KBM-7 (cell line): ENCODE measurements at places on chromosomes 5 and 9.
A peak's percentile ranks its signal among the peaks of the same experiment; 100 is the strongest.

DNA sequence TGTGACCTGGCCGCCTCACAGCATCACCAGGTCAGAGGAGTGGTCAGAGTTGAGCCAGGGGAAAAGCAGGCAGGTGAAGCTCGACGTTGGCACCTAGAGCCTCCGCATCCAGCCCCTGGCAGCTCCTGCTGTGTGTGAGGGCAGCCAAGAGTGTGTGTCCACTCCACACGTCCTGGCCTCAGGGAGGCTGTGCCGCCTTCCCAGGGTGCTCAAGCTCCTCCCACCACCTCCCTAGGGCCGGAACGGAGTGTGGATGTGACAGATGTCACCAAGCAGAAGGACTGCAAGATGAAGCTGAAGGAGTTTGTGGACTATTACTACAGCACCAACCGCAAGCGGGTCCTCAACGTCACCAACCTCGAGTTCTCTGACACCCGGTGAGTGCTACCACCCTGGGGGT lies 72.5 kb downstream of the PHF2 start:
- DNase-seq = no peak

GRCh38 chr9:96327694-96328352 lies 25.8 kb upstream of the HSD17B3 start:
- peak; percentile 62 for DNase-seq

DNA sequence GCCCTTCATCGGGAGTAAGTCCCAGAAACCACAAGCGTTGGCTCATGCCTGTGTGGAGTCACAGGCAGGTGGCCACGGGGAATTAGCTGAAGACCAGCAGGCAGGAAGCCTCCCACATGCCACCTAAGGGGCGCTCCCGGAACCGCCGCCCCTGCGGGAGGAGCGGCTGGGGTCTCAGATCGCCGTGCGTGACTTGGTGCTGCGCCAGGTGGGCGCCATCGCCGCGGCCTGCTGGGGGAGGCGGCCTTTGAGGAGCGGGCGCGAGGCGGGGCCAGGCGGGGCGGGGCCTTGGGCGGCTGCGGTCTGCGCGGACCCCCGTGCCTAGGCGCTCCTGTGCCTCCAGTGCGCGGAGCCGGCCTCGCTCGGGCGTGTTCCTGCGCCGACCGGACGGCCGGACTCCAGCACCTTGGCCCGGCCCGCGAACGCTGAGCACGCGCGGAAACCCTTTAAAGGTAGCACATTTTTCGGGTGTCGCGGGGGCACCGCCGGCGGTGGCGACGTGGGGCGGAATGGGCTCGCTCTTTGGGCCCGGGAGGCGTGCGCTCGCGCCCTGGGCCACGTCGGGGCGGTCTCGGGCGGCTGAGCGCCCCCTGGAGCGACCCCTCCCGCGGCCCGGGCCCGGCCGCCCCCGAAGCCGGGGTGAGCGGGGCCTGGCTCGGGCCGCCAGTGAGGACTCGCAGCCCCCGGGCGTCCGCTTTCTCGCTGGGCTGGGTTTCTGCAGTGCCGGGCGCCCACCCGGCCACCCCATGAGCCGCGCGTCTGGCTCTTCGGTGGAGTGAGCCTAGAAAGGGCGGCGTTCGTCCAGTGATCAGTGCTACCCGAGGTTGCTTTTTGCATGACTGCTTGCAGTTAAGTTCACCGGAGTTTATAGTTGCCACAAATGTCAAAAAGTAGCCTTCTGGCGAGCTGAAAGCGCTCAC lies 24.5 kb downstream of the LECT2 start:
- no peak for DNase-seq

DNA sequence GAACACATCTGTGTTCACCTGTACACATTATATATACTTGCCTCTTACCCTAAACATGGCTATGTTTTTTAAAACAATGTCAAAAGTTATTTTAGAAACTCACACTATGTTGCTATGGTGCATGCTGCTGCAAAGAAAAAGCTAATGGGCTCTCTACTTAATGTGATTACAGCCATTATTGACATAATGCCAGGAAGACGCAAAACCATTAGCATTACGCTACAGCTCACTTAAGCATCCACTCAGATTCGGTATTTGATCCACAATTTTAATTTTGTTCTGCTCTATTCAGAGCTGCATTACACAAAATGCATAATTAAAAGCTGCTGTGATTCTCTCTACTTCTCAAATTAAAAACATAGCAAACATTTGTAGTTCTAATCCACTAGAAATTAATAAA lies 395.2 kb downstream of the BNC2 start:
- no peak for DNase-seq

DNA sequence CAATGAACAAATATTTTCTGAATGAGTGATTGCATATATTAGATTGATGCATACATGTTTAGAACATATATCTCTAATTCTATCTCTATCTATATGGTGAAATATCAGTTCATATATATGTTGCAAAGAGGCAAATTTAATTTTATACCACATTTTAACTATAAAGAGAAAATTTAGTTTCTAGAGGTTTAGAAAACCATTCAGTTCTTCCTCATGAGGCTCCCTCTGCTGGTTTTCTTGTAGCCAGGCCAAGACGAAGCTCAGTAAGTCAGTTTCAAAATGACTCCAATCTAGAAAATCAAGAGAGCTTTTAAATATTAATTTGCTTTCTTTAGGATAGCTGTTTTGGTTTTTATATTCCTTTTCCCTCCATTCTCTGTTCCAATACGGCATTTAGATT lies 312.1 kb downstream of the TMEM232 start:
- no peak for DNase-seq

GRCh38 chr9:81579381-81579780 lies 110.0 kb downstream of the TLE1 start:
- DNase-seq = no peak

GRCh38 chr9:121503444-121503843 lies 3.8 kb upstream of the GGTA1 start:
- DNase-seq = peak; percentile 75
